ENCODE measurements at places on chromosomes 16 and 17. TPM values are rescaled to one million over a fixed set of nuclear protein-coding genes. Genes with fewer than 3 reads are reported as not detected.

GRCh38 chr16:3983081-3983520 is 102.6 kb upstream of the CREBBP start:
- no peak overlapping the region for H3K27ac ChIP-seq
- H3K4me1 ChIP-seq = no peaks in the 10 kb centered on the region
- no peaks in the 10 kb centered on the region for H3K27me3 ChIP-seq
- no peak overlapping the region for H3K4me3 ChIP-seq
- peaks cover 17% of the 10 kb centered on the region for H3K36me3 ChIP-seq

GRCh38 chr16:52309446-52310416 is 237.2 kb downstream of the TOX3 start:
- H3K27me3 ChIP-seq = no peaks in the 10 kb centered on the region
- no peaks in the 10 kb centered on the region for H3K36me3 ChIP-seq
- DNase-seq = no peak
- no peaks in the 10 kb centered on the region for H3K4me1 ChIP-seq
- H3K4me3 ChIP-seq = no peak overlapping the region

The HAP1 gene
- 0.08 TPM for total RNA-seq

The KRT25 gene
- not detected for total RNA-seq

GRCh38 chr17:29393436-29393835 is 3.3 kb downstream of the TAOK1 start:
- H3K27me3 ChIP-seq = no peaks in the 10 kb centered on the region
- H3K4me3 ChIP-seq = peak overlapping the region; percentile 86
- peaks cover 48% of the 10 kb centered on the region for H3K4me1 ChIP-seq
- no peak overlapping the region for H3K27ac ChIP-seq

The MLKL gene
- 10.7 TPM for total RNA-seq

- peaks cover 11% of the 10 kb centered on the region for H3K4me1 ChIP-seq
- H3K4me3 ChIP-seq = no peak overlapping the region
- peaks cover 22% of the 10 kb centered on the region for H3K27me3 ChIP-seq
Measured at GRCh38 chr16:1274767-1275166, 18.9 kb downstream of the TPSD1 start.

The SEPTIN12 gene
- total RNA-seq = not detected

The CA4 gene
- total RNA-seq = not detected

The MYH11 gene
- not detected for total RNA-seq

The ALOX12B gene
- not detected for total RNA-seq

DNA sequence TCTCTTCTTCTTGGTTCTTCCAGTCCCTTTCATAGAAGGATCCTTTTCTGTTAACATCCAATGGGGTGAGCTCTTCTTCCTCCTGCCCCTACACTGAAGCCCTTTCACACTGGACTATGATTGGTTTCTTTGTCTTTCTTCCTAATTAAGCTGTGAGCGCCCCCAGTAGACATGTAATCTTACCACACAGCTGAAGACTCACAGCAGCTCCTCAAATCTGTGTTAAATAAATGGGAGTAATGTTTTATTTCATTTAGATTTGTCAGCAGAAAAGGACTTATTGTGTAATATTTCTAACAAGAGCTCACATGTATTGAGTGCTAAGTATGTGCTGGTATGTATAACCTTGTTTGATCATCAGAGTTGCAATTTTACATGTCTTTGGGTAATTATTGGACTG is 55.7 kb downstream of the TOX3 start:
- H3K27ac ChIP-seq = peak overlapping the region; percentile 61
- no peak overlapping the region for H3K4me3 ChIP-seq
- H3K36me3 ChIP-seq = peaks cover 12% of the 10 kb centered on the region
- DNase-seq = no peak
- H3K27me3 ChIP-seq = no peaks in the 10 kb centered on the region

GRCh38 chr17:2351269-2351668 is 14.0 kb downstream of the SGSM2 start:
- 0 out of 2 replicates have a peak, but pooled peaks cover 2% of the 10 kb centered on the region for H3K36me3 ChIP-seq
- H3K27me3 ChIP-seq = no peaks in the 10 kb centered on the region

The CHRNE gene
- total RNA-seq = 0.25 TPM

The TBC1D3E gene
- total RNA-seq = not detected

- no peak for DNase-seq
- H3K36me3 ChIP-seq = peaks cover 18% of the 10 kb centered on the region
- no peak overlapping the region for H3K27ac ChIP-seq
- H3K27me3 ChIP-seq = no peaks in the 10 kb centered on the region
Measured at GRCh38 chr17:67080804-67081203, 36.5 kb downstream of the CACNG1 start.

The CSH1 gene
- total RNA-seq = not detected

The VKORC1 gene
- 141 TPM for total RNA-seq

DNA sequence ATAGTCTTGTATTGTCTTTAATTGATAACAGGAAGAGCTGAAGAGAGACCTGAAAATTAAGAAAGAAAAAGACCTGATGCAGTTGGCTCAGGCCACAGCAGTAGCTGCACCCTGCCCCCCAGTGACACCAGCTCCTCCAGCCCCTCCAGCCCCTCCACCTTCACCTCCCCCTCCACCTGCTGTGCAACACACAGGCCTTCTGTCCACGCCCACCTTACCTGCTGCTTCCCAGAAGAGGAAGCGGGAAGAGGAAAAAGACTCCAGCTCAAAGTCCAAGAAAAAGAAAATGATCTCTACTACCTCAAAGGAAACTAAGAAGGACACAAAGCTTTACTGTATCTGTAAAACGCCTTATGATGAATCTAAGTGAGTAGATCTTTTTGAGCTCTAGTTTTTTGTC is 36.8 kb downstream of the C17orf58 start:
- no peak overlapping the region for H3K27ac ChIP-seq
- H3K4me3 ChIP-seq = no peak overlapping the region
- no peak for DNase-seq

The KRT20 gene
- total RNA-seq = 0.13 TPM

- DNase-seq = no peak
- no peak overlapping the region for H3K4me3 ChIP-seq
- H3K36me3 ChIP-seq = no peaks in the 10 kb centered on the region
- H3K4me1 ChIP-seq = no peaks in the 10 kb centered on the region
Measured at GRCh38 chr17:5919089-5919488, 151.1 kb upstream of the WSCD1 start.

The SPN gene
- 0.22 TPM for total RNA-seq

The BMERB1 gene
- 1.4 TPM for total RNA-seq

The PPP1R1B gene
- not detected for total RNA-seq

DNA sequence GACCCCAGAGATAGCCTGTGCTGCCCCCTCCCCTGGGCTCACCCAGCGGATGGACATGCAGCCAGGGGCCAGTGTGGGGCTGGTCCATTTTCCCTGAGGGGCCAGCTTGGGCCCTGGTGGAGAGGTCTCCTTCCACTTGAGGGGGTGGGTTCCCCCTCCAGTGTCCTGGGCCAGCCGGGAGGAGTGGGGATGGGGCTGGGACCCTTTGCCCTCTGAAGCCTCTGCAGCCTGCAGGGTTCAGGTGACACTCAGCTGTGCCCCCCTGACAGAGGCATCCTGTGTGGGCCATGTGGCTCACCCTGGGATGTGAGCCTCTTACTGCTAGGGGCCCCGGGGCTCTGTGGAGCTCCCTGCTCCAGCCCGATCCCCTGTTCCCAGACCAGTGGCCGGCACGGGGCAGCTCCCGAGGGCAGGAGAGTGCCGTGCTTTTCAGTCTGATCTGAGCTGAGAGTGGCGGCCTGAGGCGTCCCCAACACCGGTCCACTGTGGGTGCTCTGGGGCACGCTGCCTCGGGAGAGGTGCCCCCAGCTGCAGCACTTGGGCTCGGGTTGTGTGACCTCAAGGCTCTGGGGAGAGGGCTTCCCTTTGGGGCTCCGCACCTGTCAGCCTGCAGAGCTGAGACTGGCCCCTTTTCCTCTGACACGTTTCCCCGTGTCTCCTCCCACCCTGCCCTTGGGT is 439 bp upstream of the GNG13 start:
- H3K27ac ChIP-seq = no peak overlapping the region
- H3K4me1 ChIP-seq = no peaks in the 10 kb centered on the region
- H3K27me3 ChIP-seq = peaks cover 27% of the 10 kb centered on the region
- H3K4me3 ChIP-seq = no peak overlapping the region
- no peak for DNase-seq

- no peaks in the 10 kb centered on the region for H3K27me3 ChIP-seq
- peaks cover 32% of the 10 kb centered on the region for H3K4me1 ChIP-seq
- H3K4me3 ChIP-seq = no peak overlapping the region
- no peaks in the 10 kb centered on the region for H3K36me3 ChIP-seq
- DNase-seq = no peak
Measured at GRCh38 chr17:64337676-64338075, 53.0 kb downstream of the PECAM1 start.

GRCh38 chr17:50565402-50566350 is 5.2 kb downstream of the CACNA1G start:
- H3K36me3 ChIP-seq = no peaks in the 10 kb centered on the region
- no peak overlapping the region for H3K4me3 ChIP-seq
- H3K4me1 ChIP-seq = no peaks in the 10 kb centered on the region

DNA sequence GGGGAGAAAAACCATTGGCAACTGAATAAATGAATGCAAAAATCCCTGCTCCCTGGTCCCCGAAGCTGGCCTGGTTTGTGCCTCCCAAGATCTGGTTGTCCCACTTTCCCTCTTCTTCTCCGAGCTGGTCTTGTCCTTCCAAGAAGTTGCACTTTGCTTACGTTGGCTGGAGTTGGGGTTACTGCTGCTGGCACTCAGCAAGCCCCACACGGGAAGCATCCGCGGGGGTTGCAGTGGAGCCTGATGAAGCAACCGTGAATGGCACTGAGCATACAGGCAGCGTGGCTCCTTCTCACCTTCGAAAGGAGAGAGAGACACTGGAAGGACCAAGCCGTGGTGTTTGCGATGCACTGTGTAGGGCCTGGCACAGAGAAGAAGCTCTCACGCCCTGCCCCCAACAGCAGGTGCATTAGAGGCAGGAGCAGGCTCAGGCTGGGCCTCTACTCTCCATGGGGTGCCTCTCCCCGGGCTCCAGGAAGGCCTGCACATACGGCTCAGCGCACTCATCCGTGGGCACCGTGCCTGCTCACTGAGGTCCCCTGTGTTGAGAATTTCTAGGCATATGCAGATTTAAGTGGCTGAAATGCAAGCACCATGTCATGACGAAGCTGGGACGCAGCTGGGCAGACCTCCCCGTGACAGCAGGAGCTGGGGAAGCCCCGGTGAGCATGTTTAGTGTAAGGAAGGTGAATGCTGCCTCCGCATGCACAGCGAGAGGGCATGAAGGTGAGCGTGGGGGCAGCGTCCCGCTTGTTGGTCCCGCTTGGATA is 12.1 kb downstream of the CA5A start:
- H3K36me3 ChIP-seq = peaks cover 45% of the 10 kb centered on the region
- no peaks in the 10 kb centered on the region for H3K27me3 ChIP-seq
- H3K4me3 ChIP-seq = no peak overlapping the region
- no peak overlapping the region for H3K27ac ChIP-seq
- DNase-seq = no peak

- peak; percentile 49 for DNase-seq
- H3K36me3 ChIP-seq = no peaks in the 10 kb centered on the region
- H3K4me1 ChIP-seq = peaks cover 67% of the 10 kb centered on the region
- H3K4me3 ChIP-seq = peak overlapping the region; percentile 62
Measured at GRCh38 chr17:38701504-38702165, 3.4 kb upstream of the MLLT6 start.

DNA sequence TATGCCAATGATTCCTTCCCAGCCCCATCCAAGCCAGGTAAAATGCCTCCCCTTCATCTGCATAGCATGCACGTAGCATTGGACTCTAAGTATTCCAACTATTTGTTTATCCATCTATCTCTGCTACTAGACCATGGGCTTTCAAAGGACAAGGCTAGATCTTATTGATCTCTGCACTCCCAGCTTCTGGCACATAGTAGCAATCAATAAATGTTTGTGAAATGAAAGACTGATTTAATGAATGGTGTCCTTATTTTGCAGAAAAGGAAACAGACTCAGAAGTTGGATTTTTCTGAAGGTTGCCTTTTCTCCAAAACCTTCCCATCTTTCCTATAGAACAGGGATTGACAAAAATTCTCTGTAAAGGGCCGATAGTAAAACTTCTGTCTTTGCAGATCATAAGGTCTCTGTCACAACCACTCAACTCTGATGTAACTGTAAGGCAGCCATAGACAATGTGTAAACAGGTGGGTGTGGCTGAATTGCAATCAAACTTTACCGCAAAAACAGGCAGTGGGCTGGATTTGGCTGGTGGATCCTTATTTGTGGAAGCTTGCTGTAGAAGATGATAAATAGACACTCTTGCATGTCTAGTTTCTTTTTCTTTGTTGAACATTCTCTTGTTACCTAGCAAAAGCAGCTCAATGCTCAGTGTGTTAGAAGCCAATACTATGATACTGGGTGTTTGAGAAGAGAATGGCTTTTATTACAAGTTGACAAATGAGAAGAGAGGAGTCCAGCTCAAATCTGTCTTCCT is 7.6 kb upstream of the CMTR2 start:
- 0 out of 2 replicates have a peak, but pooled peaks cover 1% of the 10 kb centered on the region for H3K27me3 ChIP-seq
- DNase-seq = peak; percentile 50
- H3K36me3 ChIP-seq = no peaks in the 10 kb centered on the region
- peak overlapping the region; percentile 28 for H3K27ac ChIP-seq
- no peak overlapping the region for H3K4me3 ChIP-seq

- H3K4me3 ChIP-seq = no peak overlapping the region
- H3K27ac ChIP-seq = no peak overlapping the region
- no peaks in the 10 kb centered on the region for H3K27me3 ChIP-seq
Measured at GRCh38 chr17:37079735-37080134, 131.0 kb downstream of the AATF start.

DNA sequence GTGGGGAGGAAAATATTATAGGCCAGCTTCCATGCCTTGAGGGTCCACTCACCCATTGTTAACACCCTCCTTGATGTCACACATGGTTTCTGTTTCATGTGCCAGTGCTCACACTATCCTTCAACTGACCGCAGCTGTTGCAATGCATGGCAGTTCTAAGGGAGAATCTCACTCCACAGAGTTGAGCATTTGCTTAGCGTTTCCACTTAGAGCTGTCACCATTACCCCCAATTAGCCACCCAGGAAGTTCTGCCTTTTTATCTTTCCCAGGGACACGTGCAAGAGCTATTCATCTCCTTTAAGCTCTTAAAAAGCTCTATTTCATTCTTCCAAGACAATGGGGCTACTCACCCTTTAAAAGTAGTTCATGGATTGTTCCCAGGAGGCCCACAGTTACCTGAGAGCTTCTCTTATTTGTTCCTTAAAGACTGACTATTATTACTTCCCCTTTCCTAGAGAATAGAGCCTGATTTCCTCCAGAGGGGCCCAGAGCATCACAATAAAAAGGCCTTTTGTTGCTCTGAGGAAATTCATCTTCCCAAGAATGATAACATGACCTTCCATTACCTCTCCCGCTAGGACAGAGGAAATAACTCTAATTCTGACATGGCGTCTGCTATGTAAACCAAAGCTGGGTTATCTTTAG is 126.8 kb downstream of the CACNG3 start:
- DNase-seq = no peak
- no peak overlapping the region for H3K4me3 ChIP-seq
- no peaks in the 10 kb centered on the region for H3K36me3 ChIP-seq
- no peak overlapping the region for H3K27ac ChIP-seq
- peaks cover 6% of the 10 kb centered on the region for H3K4me1 ChIP-seq

- no peak overlapping the region for H3K27ac ChIP-seq
- H3K36me3 ChIP-seq = no peaks in the 10 kb centered on the region
- no peaks in the 10 kb centered on the region for H3K4me1 ChIP-seq
- no peak overlapping the region for H3K4me3 ChIP-seq
- DNase-seq = no peak
Measured at GRCh38 chr16:85820604-85821372, 21.3 kb downstream of the COX4I1 start.

The RND2 gene
- 0.11 TPM for total RNA-seq

The HERPUD1 gene
- total RNA-seq = 65.3 TPM

Measured in HepG2 (cell line).